Activated CD4-positive, CD25-positive, alpha-beta regulatory T cell (primary cell): ENCODE measurements at places on chromosomes 6 and 20.

DNA sequence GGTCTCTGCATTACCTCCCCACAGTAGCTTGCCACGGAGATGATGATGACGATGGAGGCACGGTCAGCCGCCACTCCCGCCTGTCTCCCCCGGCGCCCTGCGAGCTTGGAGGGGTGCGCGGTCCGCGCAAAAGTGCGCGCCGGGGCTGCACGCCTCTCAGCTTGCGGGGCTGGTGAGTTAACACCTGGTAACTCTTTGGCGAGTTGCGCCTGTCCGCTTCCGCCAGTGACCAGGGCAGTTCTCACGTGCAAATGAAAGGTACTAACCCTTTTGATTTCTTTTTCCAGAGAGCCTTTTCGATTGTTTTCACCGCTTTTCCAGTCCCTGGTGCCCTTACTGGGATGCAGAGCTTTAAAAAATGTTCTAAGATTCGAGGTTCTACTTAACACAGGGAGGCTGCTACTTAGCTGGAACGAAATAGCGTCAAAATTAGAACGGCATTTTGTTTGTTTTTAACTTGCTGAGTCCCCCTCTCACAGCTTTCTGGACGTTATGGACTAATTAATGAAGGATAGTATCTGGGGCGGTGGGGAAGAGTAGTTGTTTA, 6.2 kb downstream of the GRIK2 start:
- DNase-seq, result no peak

- no peak for DNase-seq
Observed at GRCh38 chr20:40956542-40957264, 71.9 kb upstream of the TOP1 start.

DNA sequence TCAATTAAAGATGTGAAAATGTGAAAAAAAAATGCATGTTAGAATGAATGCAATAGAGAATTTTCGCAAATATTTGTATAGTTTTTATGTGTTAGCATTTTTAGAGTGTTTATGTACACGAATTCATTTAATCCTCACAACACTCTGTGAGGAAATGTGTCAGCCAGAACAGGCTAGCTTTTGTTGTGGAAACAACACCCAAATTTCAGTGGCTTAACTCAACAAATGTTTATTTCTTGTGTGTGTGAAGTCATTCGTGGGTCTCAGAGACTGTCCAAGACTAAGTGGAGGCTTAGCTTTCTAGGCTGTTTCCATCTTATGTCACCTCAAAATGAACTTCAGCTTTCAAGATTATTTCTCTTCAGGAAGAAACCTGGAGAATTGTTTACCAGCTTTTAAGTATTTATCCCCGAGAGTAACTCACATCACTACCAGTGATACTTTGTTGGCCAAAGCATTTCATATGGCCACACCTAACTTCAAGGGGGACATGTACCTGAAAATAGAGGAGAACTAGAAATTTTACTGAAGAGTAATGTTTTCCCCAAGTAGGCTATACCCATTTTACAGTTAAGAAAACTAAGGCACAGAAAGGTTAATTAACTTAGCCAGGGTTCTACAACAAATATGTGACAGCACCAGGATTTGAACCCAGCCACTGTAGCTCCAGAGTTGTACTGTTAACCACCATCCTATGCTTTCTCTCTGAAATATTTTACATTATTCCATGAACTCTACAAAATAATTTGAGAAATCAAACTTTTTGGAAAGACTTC, 306.1 kb downstream of the QKI start:
- DNase-seq, result no peak

DNA sequence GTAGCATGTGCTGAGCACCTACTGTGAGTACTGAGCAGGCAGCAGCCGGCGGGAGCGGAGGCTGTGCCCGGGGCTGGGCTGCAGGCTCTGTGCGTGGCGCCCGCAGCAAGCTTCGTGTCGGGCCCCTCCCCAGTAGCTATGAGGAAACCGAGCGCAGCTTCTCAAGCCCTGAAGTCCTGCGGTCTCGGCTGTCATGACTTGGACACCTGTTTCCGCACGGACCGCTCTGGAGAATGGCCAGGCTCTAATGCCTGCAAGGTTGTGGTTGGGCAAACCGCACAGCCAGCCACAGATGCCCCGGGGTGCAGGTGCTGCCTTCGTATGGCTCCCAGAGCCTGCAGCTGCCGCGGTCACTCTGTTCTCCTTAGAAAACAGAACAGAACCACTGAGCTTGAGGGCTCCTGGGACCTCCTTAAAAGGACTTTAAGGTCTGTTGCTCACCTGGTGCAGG, 33.7 kb downstream of the PYGB start:
- no peak for DNase-seq

DNA sequence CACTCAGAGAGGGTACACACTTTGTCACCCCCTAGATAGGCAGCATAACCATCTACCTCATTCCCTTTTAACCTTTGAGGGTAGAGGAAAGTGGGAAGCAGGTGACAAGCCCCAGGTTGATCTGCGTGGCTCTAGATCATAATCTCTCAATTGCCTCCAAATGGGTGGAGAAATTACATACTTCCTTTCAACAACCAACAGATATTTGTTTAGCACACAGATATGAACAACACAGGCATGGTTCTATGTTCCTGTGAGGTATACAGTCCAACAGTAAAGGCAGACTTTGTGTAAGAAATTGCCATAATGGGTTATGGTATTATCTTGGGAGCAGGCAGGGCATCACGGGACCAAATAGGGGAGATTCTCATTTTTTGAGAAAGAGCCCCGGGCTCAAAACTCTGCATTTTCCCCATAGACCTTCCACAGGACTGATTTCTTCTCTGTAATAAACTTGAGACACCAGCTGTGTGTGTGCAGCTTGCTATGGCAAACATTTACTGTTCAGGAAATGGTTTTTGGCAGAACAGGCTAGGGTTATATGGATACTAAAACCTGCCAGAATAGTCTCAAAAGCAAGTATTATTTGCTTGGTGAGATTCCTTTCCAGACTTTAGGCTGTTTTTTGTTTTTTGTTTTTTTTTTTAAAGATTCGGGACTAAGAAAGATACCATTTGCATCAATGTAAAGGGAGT, 126.2 kb downstream of the CD164 start:
- no peak for DNase-seq

DNA sequence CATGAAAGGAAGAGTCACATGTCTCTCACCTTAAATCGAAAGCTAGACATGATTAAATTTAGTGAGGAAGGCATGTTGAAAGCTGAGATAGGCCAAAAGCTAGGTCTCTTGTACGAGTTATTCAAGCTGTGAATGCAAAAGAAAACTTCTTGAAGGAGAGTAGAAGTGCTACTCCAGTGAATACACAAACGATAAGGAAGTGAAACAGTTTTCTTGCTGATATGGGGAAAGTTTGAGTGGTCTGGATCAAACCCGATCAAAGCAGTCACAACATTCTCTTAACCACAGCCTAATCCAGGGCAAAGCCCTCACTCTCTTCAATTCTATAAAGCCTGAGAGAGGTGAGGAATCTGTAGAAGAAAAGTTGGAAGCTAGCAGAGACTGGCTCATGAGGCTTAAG, 1.9 kb upstream of the TPD52L1 start:
- no peak for DNase-seq

DNA sequence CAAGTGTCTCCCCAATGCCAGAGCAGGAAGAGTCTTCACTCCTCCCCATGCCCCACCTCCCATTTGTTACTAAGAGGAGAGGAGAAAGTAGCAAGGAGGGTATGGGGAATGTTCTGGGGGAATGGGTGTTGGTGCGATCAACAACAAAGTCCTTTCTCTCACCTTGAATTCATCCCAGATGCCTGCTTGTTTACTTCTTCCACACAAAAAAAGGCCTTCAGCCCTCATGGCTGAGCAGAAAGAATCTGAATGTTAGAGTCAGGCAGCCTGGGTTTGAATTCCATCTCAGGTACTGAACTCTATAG, 9.9 kb downstream of the MOG start:
- no peak for DNase-seq

GRCh38 chr6:82882363-82883023, 183.1 kb downstream of the UBE3D start:
- DNase-seq, result no peak

DNA sequence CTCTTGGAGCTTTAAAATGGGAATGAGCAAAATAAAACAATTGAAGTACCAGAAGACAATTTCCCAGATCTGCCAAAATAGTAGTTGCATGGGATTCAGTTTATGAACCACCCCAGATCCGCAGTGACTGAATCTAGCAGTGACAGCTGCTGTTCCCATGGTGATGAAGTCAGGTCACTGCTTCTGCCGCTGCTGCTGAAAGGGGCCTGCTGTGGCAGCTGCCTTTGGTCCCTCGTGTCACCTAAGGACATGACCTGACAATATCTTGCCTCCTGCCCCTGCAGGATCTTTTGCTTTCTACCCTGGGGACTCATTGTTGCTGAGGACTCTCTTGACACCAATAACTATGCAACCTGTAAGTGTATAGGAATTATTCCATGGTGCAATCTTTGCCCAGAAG, 34.3 kb upstream of the OGFRL1 start:
- DNase-seq, result no peak

- no peak for DNase-seq
Observed at GRCh38 chr6:35007016-35007415, 118.0 kb downstream of the ANKS1A start.

GRCh38 chr6:38283734-38284362, 355.9 kb downstream of the BTBD9 start:
- DNase-seq, result no peak

- DNase-seq, result no peak
Observed at GRCh38 chr20:53708129-53708968, 114.7 kb upstream of the ZNF217 start.

GRCh38 chr6:51300510-51300909, 481.8 kb downstream of the TFAP2B start:
- no peak for DNase-seq

DNA sequence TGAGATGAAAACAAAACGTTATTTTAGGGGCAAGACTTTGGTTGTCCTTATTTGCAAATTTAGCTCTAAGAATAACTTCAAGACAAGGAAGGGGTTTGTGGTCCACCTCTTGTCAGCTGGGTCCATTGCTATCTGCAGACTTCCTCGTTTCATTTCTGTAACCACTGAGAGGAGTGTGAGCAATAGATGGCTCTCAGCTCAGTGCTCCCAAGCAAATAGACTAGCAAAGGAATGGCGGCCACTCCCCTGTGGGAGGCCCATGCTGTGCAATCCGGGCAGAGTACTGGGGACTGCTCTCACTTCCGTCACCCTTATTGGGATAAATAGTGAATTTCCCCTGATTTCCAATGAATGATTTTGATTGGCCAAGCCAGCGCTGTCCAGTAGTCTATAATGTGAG, 176.6 kb downstream of the ZDHHC14 start:
- no peak for DNase-seq

DNA sequence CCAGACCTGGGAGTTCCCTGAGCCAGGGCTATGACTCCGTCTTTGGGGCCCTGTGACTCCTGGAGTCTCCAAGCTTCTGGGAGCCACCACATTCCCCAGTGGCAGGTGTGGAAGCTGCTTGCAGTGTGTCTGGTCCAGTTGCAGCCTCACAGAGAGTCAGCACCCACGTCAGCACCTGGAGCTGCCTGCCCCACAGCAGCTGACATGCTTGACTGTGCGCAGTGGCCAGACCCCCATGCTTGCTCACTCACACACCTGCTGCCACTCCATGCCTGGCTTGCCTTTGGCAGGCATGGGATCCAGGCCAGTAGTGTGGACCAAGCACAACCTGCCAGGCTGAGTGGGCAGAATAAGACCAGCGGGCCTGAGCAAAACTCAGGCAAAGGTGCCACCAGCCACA, 31.0 kb upstream of the ASIP start:
- DNase-seq, result no peak

DNA sequence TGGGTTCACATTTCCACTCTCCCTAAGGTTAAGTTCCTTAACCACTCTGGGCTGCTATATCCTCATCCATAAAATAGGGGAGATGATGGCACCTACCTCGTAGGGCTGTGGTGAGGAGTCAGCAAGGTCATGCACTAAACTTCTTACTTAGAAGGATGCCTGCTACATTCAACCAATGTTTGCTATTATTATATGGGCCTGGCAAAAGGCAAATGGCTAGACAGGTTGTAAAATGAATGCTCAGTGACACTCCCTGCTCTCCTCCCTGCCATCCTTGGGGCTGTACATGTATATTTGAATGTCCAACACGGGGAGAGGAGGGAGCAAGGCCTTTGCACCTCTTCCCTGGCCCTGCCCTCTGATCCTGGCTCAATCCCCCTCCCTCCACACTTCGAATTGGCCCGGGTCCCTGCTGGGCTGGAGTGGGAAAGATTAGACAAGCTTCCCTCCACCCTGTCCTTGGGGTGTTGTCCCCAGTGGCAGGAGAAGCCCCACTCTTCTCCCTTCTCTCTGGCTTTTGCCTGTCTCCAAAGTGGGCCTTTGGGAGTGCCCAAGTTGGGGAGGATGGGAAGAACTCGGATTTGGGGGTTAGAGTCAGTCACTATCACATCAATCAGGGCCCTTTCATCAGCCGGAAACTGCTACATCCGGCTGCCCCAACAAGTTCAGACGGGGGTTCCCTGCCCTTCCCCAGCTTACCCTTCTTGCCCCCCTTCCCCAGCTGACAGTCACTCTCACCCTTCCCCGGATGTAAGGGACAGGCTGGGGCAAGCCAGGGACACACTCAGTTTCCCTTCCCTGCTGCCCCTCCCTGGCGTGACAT, 36.3 kb upstream of the VEGFA start:
- DNase-seq, result no peak

- no peak for DNase-seq
Observed at GRCh38 chr6:154590756-154591155, 80.3 kb upstream of the CNKSR3 start.

DNA sequence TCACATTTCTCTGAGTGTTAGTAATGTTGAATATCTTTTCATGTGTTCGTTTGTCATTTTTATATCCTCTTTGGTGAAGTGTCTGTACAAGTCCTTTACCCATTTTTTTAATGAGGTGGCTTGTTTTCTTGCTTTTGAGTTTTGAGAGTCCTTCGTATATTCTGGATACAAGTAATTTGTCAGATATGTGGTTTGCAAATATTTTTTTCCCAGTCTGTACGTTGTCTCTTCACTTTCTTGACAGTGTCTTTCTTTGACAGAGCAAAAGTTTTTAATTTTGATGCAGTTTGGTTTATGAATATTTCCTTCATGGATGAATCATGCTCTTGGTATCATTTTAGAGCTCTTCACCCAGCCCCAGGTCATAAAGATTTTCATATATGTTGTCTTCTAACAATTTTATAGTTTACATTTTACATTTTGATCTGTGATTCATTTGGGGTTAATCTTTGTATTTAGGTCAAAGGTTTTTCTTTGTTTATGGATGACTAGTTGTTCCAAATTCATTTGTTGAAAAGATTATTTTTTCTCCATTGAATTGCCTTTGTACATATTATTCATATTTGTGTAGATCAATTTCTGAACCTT, 152.5 kb downstream of the MRPL14 start:
- DNase-seq, result no peak
